ENCODE measurements at places on chromosomes 4 and X. TPM values are rescaled to one million over a fixed set of nuclear protein-coding genes. Genes with fewer than 3 reads are reported as not detected.

GRCh38 chr4:38710053-38710452 lies 46.1 kb downstream of the KLF3 start:
- no peak for DNase-seq
- H3K27me3 ChIP-seq, result no peaks in the 10 kb centered on the region
- H3K36me3 ChIP-seq, result no peaks in the 10 kb centered on the region
- no peaks in the 10 kb centered on the region for H3K4me1 ChIP-seq

DNA sequence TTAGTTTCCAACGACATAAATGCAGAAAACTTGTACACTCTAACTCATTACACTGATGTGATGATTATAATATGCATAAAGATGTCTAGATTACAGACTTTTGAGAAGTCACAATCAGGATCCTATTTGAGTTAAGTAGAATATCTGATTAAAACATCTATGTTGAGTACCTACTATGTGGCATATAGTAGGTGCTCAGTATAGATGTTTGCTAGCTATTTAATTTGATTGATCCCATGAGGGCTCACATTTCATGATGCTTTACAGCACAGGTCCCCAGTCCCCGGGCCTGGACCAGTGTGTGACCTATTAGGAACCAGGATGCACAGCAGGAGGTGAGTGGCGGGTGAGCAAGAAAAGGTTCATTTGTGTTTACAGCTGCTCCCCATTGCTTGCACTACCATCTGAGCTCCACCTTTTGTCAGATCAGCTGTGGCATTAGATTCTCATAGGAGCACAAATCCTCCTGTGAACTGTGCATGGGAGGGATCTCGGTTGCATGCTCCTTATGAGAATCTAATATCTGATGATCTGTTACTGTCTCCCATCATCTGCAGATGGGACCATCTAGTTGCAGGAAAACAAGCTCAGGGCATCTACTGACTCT lies 33.0 kb upstream of the CXCL8 start:
- H3K4me3 ChIP-seq, result no peak overlapping the region
- peaks cover 10% of the 10 kb centered on the region for H3K4me1 ChIP-seq
- DNase-seq, result no peak
- no peaks in the 10 kb centered on the region for H3K36me3 ChIP-seq
- no peak overlapping the region for H3K27ac ChIP-seq

TRIM2 gene
- total RNA-seq, result 36.9 TPM

GPR50 gene
- total RNA-seq, result not detected

DNA sequence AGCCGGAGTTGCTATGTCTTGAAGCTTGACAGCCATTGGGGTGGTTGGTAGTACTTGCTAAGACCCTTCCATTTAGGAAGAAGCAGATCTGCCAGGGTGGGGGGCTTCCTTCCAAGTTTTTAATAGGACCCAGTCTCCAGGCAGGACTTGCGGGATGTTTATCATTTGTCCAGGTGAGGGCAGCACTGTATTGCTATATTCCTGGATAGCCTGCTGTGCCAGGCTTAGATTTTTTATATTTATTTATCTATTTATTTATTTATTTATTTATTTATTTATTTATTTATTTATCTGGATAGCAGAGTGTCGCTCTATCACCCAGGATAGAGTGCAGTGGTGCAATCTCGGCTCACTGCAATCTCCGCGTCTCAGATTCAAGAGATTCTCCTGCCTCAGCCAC lies 87.4 kb upstream of the CT45A1 start:
- H3K27ac ChIP-seq, result no peak overlapping the region
- no peak overlapping the region for H3K4me3 ChIP-seq
- no peaks in the 10 kb centered on the region for H3K4me1 ChIP-seq
- DNase-seq, result no peak

- peak overlapping the region; percentile 17 for H3K27ac ChIP-seq
- H3K27me3 ChIP-seq, result no peaks in the 10 kb centered on the region
- DNase-seq, result no peak
- H3K4me3 ChIP-seq, result no peak overlapping the region
- H3K4me1 ChIP-seq, result peaks cover 34% of the 10 kb centered on the region
- H3K36me3 ChIP-seq, result no peaks in the 10 kb centered on the region
These were observed 7.5 kb downstream of the STIM2 start for GRCh38 chr4:26867914-26868684.
